SK-N-SH treated with all-trans-retinoic acid at 6 μM for 48 hours (cell line): ENCODE measurements at places on chromosomes 5 and 9.

DNA sequence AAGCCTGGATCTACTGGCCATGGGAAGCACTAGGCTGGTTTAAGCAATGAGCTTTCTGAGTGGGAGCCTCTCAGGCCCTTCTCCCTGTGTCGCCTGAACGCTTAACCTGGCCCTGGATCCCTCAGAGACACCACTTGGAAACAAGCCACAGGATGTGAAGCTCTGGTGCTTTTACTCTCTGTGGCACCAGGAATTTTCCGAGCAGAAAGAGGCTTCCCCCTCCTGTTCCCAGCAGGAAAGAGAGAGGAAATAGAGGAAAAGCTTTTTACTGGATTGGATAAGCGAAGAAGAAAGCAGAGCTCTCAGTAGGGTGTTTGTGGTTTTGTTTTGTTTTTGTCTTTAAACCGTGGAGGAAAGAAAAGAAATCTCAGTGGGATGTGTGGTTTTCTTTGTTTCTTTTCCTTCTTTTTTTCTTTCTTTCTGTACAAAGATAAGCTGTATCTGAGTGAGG, 34.5 kb downstream of the COL15A1 start:
- no peak for ATAC-seq

- no peak for ATAC-seq
Measured at GRCh38 chr9:116953271-116953670, 266.2 kb downstream of the TRIM32 start.

DNA sequence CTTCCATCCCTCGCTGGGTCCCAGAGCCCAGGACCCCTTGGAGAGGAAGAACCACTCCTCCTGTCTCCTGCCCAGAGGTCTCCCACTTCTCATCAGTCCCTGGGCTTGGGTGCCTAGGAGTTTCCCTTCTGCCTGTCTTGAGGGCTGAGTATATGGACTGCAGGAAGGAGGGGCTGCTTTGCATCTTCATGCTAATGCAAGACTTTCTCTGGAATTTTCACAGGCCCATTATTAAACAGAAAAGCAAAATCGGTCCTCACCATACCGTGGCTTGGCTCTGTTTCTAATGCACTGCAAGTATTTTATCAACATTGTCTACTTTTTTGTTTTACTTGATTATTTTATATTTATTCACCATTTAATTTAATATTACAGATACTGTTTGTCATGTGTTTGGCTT, 34.5 kb downstream of the TRIO start:
- no peak; the same call in 2 of the 3 replicates for ATAC-seq

- no peak for ATAC-seq
Measured at GRCh38 chr9:135739271-135740220, 37.6 kb downstream of the KCNT1 start.

- ATAC-seq: no peak
Measured at GRCh38 chr9:2291980-2292704, 277.0 kb downstream of the SMARCA2 start.

- no peak for ATAC-seq
Measured at GRCh38 chr9:17580119-17580518, 1.3 kb downstream of the SH3GL2 start.

DNA sequence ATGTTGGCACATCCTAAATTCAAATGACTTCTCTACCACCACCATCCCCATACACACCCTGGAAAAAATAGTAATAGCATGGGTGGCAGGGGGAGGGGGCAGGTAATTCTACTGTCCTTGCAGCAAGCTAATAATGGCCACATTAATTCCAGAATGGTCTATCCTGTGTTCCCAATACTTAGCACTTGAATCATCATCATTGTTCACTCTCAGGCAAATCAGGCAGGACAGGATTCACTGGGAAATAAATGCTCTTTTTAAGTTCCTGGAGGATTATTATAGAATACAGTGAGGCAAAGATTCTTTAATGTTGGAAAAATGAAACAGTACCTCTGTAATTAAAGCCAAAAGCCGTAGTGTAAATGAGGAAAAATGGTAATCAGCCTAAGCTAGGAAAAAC, 254.5 kb downstream of the ARRDC3 start:
- ATAC-seq: peak; percentile 35; the same call in 1 of the 3 replicates

- no peak for ATAC-seq
Measured at GRCh38 chr5:42810834-42811590, 680 bp downstream of the SELENOP start.

- no peak for ATAC-seq
Measured at GRCh38 chr9:87605676-87606075, 108.0 kb downstream of the DAPK1 start.

GRCh38 chr5:149727336-149728035, 2.6 kb upstream of the PPARGC1B start:
- ATAC-seq: no peak

DNA sequence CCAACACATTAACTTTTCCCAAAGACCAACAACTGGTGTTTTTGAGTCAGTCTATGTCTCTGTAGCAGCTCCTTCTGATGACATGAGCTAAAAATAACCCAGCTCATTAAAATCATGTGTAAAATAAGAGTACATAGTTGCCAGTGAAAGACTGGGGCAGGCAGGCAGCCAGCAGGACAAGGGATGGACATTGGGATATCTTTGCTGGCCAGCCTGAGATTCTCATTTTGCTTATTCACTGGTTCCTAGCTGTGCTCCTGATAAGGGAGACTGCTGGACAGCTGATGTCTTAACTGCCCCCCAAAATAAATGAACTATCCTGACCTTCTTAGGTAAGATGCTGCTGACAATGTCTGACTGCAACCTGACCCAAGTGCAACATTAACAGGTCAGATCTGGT, 33.9 kb downstream of the EPB41L4B start:
- no peak for ATAC-seq

- ATAC-seq: no peak
Measured at GRCh38 chr5:87541676-87542075, 128.9 kb upstream of the CCNH start.

- no peak for ATAC-seq
Measured at GRCh38 chr5:33468775-33469435, 28.1 kb downstream of the TARS1 start.

DNA sequence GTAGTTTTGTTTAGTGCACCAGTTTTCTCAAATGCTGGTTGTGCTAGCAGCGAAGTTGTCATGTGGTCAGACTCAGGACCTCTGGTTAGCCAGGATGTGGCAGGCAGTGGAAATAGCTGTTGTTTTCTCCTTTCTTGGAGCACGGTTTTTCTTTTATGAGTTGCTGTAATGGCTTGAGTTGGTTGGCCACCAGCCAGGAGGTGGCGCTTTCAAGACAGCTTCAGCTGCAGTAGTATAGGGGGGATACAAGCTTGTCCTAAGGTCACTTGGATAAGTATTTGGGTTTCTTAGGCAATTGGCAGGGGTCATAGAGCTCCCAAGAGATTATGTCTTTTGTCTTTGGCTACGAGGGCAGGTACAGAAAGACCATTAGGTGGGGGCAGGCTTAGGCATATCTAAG, 274.2 kb upstream of the TARS1 start:
- no peak for ATAC-seq

DNA sequence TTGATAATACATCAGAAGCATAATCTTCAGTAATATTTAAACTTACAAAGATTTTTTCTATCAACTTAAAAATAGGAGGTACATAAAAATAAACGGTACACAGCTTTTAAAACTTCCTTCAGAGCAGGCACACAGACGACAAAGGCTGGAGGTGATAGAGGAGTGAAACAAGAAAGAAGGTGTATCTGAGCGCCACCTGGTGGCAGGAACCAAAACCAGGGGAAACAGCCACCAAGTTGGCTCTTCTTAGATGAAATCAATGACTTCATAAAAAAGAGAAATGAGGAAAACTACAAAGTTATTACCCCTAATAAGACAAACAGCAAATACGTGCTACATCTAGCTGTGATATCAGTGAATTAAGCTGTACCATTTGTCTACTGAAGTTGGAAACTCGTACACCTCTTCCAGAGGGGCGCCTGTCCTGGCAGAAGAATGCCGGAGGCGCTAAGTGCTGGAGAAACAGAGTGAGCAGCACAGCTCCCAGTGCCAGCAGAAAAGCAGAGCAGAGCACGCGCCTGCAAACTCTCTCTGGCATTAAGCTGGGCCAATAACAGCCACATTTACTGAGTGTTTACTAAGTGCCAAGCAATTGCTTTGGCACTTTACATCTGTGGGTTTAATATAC, 85.9 kb downstream of the SETX start:
- peak; percentile 92 for ATAC-seq

DNA sequence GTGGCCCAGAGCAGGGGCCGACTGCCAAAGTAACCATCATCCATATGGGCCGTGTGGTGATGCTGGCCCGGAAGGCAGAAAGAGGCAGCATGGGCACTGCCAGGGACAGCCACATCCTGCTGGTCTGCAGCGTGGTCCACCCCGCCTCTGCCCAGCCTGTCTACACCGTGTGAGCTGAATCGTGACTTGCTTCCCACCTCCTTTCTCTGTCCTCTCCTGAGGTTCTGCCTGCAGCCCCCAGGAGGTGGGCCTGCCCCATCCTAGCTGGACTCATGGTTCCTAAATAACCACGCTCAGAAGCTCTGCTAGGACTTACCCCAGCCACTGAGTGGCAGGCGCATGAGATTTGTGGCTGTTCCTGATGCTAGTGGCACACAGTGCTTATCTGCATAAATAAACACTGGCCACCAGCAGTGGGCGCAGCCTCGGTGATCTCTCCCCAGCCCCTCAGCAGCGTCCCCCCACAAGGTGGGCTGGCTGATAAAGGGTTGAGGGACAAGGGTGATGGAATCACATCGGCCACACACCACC, 22.6 kb upstream of the SUSD3 start:
- ATAC-seq: no peak; the same call in 2 of the 3 replicates

- no peak for ATAC-seq
Measured at GRCh38 chr9:113708821-113709713, 167.0 kb upstream of the ZNF618 start.

DNA sequence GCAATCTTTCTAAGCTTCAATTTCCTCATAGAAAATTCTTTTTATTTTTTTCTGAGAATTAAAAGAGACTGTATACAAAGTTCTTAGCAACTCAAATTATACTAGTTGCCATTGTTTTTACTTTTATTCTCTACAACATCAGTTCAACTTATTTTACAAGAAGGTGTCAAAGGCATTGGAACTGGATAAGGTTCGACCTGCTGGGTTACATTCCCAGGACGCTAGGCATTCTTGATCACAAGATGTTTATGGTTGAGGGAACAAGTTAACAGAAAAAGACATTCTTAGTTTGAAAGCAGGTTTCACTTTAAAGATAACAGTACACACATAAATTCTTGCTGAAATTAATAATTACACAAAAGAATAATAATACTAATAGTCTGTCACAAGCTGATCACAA, 163.5 kb upstream of the SNX2 start:
- ATAC-seq: no peak

DNA sequence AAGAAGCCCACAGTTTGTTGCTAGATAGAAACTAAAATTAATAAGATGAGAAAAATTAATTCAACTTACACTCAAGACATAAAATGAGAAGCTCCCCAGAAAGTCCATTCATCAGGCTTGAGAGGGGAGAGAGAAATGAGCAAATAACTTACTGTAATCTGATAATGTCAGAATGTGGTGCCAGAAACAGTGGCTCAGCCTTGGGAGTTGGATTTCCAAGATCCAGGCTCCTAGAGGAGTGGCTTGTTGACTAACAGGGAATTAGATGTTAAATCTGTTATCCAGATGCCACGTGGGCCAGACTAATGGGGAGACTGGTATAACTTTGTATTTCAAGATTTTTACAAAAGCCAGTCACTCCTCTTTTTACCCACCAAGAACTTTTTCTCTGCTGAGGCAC, 458.2 kb downstream of the GADD45G start:
- ATAC-seq: no peak

- no peak for ATAC-seq
Measured at GRCh38 chr5:172867761-172868435, 33.8 kb downstream of the ERGIC1 start.

GRCh38 chr5:170545811-170546210, 42.0 kb downstream of the KCNIP1 start:
- ATAC-seq: no peak

- ATAC-seq: no peak
Measured at GRCh38 chr9:11275158-11275695, 662.4 kb upstream of the PTPRD start.

DNA sequence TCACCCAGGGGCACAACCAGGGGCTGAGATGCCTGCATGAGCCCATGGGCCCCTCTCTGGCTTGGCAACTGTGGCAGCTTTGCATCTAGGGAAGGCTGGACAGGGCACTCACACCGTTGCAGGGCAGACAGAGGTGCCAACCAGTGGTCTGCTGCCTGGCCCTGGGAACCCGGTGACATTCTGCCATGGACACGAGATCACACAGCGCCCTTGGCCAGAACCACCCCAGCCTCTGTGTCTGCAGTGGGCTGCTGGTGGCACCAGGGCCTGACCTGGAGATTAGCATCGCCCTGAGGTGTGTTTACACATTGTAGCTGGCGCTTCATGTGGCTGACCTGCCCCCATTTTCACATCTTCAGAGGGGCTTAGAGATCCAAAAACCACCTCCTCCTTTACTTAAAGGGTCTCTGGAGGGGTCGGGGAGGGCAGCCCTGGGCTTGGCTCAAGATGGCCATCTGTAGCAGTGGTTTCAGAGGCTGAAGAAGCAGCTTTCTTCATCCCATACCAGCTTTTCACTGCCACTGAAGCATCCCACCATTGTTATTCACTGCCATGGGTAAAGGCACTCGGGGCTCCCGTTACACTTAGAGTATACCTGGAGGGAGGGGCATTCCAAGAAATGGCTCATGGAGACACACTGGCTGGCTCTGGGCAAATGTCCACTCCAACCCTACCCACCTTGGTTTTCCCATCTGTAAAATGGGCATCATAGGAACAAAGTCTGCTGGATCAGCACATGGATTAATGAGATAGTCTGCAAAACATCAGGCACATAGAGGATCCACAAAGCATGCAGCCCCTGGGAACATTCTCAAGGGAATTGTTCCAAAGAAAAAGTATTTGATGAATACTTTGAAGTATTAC, 11.4 kb downstream of the DCANP1 start:
- peak; percentile 9; the same call in 2 of the 3 replicates for ATAC-seq

- no peak for ATAC-seq
Measured at GRCh38 chr9:77453825-77454647, 194.1 kb downstream of the GNA14 start.

- ATAC-seq: peak; percentile 50
Measured at GRCh38 chr5:80540691-80541090, 29.4 kb downstream of the ANKRD34B start.

DNA sequence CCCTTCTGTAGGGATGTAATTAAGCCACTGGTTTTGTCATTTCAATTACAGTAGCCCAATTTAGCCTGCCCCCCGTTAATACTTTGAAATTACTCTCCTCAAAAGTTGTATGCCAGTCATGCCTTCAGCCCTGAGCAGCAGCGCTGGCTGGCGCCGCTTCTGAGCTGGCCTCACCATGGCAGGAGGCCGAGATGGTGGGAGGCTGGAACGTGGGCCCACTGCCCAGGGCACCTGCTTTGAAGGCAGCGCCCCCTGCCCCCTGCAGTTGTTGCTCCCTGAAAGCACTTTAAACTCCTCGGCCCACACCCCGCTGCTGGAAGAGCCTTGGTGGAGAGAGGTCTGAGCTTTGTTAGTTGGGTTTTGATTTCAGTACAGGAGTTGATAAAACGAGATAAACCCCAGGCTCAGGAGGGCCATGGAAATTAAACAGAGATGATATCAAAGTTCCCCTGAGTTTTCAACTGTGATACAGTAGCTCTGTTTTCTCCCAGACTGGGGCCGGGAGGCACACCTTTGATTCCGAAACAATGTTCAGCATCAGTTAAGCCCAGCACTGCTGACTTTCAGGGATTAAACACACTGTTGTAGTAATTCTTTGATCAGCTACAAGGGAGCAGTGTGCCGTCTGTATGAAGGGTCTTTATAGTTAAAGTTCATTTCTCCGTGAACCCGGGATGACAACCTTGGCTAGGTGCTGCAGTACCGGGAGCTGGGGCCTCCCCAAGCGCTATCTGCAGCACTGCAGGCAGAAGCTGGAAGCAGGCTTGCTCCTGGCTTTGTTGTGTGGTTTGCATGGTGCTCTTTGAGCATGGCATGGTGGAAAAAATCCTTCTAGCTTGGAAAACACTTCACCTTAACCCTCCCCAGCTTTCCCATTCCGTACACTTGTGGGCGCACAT, 9.5 kb downstream of the MVB12B start:
- no peak for ATAC-seq
